ENCODE measurements at places on chromosomes 16 and 17.

GRCh38 chr16:88927010-88927409 lies 50.0 kb downstream of the CBFA2T3 start:
- DNase-seq = no peak

DNA sequence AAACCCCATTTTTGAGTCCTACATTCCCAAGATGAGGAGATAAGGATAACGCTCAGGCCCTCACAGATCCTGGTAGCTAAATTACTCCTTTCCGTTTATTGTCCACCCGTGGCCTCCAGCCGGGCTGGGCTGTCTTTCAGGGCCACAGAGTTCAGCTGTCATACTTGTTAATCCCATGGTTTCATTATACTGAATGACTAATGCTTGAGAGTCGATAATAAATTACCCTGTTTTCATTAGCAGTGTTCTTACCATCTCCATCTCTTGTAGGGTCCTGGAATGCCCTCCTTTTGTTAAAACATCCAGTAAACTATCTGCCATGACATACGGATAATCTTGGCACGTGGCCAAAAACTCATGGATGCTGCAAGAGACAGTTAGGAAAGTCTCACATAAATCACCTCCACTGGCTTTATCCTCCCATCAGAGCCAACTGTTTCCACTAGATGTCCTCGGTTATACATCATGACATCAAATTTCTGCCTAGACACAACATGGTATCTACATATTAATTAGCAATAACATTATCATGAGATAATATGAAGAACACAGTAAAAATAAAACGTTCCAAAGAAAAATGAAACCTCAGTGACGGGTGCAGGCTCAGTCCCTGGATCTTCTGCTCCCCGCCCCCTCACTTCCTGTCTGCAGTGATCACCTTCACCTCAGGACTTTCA lies 45.3 kb downstream of the BRD7 start:
- no peak for DNase-seq

DNA sequence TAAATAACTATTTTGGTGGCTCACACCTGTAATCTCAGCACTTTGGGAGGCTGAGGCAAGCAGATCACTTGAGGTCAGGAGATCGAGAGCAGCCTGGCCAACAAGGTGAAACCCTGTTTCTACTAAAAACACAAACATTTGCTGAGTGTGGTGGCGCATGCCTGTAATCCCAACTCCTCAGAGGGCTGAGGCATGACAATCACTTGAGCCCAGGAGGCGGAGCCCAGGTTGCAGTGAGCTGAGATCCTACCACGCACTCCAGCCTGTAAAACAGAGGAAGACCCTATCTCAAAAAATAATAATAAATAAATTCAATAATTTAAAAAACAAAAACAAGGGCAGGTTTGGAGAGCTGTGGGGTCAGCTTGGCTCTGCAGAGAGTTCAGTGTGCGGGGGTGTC lies 5.7 kb upstream of the SLC4A1 start:
- no peak for DNase-seq

GRCh38 chr17:65456368-65457151 lies 104.9 kb downstream of the AXIN2 start:
- DNase-seq = no peak

- no peak for DNase-seq
Observed at GRCh38 chr17:17897442-17897841, 60.7 kb upstream of the SREBF1 start.

DNA sequence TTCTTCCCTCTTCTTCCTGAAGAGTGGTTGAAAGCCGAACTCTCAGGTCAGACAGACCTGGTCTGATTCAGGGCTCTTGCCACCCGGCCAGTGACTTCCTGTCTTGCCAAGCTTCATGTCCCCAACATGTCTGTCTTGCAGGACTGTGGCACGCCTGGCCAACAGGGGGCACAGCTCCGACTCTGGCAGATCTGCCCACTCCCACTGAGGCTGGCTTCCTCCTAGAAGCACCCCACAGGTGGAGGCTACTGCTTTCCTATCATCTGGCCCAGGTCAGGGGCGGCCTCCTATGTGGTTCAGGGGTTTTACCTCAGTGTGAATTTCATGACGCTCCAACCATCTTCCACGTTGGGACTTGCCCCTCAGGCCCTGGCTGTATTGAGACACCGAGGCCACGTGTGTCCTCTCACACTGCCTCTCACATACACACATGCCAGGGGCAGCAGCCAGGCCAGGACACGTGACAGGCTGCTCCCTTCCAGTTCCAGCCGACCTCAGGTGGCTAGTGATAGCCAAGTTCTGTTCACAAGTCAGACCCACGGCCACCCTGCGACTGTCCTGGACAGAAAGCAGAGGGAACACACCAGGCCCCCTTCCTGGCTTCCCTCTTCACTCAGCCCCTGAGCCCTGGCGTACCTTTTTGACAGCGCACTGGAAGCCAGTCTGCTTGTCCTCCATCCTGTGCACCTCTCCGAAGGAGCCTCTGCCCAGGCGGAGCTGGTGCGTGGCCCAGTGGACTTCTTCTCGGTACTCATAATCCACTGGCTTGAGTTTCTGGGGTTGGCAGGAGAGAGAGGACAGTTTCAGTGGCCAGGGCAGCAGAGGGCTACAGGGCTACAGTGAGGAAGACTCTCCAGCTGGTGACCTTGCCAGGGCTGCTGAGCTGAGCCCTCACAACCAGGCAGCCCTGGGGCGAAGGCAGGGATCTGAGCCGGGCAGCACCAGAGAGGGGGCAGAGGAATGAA lies 22.6 kb upstream of the SPATA32 start:
- DNase-seq = peak; percentile 55

- DNase-seq = peak; percentile 21
Observed at GRCh38 chr16:15610369-15610871, 32.5 kb downstream of the MARF1 start.

DNA sequence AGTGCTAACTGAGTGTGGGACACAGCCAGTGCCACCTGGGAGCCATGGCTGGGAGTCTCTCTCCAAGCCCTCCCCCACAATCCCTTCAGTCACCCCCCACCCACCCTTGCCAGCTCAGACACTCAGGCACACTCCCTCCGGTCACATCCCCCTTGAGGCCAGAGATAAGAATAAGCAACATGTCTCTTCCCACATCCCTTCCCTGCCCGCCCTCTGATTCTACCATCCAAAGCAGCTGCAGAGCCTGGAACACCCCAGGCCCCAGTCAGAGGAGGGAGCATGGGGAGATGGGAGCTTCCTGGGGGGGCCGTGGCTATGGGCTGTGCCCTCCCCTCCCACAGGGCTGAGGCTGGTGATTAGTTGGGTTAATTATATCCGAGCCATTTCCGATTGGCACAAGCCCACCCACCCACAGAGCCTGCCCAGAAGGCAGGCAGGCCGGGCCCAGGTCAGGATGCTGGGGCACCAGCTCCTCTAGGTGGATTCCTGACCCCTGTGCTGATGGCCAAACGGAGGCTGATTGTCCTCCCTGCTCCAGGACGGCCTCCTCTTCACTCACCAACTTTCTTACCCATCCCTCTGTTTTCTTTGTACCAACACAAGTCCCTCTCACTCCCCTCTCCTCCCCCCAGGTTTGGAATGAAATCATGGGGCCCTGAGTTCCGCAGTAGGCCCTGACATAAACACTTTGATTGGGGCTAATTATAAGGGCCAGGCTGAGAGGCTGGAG lies 28.6 kb upstream of the MEIOC start:
- DNase-seq = no peak

GRCh38 chr17:55004484-55004883 lies 35.9 kb downstream of the STXBP4 start:
- no peak for DNase-seq

GRCh38 chr17:63151941-63152523 lies 186.0 kb downstream of the TANC2 start:
- no peak for DNase-seq

GRCh38 chr17:4815043-4815675 lies 8.2 kb downstream of the PLD2 start:
- no peak for DNase-seq

- DNase-seq = no peak
Observed at GRCh38 chr16:72202014-72202413, 30.1 kb upstream of the PMFBP1 start.

- peak; percentile 48 for DNase-seq
Observed at GRCh38 chr16:27273670-27274423, 5.3 kb upstream of the NSMCE1 start.

DNA sequence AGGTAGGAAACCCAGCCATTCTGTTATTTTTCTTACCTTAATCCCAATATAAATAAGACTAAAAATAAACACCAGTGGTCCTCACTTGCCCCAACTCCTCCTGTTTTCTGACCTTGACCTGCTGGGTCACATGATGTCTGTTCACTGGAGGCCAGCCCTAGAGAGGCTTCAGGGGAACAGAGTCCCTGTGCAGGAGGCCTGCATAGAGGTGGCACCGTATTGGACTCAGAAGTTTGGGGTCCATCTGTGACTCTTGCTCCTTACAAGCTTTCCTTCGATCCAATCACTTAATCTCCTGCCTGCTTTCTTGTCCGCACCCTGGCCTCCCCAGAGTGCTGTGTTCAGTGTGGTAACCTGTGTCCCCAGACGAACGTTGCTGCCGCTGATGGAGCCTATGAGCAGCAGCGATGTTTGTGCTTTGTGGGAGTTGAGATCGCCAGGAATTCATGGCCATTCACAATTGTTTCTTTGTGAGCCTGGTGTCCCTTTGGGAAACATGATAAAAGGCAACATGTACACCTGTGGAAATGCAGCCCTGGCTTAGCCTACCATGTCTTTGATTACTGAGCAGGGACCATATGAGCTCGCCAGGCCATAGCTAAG lies 4.7 kb downstream of the IGSF6 start:
- no peak for DNase-seq

DNA sequence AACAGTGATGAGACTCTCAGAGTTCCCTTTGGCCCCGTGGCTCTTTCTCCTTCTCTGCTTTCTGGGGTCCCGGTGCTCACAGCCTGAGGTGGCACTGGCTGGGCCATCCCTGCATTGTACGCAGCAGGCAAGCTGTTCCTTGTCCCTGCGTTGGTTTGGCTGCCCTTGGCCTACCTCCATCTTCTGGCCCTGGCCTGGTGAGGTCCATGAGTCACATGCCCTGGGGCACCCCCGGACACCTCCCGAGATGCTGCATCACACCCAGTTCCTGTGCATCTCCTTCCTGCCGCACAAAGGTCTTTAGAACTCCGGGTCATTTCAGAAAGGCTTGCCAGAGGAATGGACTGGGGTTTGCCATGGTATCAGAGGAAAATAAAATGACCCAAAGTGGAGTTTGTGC lies 9.5 kb downstream of the SULT1A2 start:
- no peak for DNase-seq

GRCh38 chr17:46815474-46816353 lies 2.8 kb downstream of the WNT3 start:
- DNase-seq = no peak

DNA sequence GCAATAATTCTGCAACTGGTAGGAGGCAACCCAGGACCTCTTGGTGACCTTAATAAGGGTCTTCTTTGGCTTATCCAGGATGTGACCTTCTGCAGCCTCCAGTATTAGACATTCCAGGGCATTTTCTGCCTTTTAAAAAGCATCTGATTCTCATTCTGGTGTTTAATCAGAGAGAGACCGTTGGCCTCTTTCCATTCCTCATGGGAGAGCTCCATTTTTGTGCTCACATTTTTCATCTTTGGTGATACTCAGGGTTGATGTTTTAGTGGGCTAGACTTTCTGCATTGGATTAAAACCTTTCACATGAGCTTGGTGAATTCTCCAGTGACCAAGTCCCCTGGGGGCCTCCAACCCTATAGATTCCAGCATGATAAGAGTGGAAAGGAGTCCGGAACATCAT lies 150.2 kb upstream of the CACNG5 start:
- no peak for DNase-seq

DNA sequence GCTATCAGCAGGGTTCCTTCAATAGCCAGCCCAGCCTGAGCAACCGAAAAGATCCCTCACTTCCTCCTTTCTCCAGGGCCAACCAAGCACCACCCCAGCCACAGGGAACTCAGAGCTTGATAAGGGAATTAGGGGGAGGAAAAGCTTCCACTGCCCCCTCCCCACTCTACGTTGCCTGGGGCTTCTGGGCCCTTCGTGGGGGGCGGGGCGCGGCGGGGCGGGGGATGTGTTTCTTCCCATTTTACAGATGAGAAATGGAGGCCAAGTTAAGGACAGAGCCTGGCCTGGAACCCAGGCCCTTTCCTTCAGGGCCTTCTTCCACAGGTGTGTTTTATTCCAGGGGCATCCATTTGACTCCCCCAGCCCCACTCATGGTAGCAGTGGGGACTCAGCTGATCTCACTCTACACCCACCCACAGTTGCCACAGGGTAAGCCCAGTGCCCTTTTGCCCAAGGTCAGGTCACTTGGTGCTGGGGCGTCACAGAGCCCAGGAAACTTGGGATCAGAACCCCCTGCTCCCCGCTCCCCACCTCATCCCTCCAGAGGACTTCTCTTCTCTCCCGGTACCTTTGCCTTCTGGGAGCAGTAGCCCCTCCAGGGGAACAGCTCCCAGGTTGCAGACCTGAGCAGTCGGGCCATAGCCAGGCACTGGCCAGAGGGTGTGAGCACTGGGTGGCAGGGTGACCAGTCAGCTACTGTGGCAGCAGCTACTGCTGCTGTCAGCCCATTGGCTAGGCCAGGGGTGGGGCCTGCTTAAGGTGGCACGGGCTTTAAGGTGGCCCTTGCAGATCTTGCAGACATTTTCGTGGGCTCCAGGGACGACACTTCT lies at the start of gene LDHD:
LDHD (minus strand) TSS at position 700 of the 830 bp plus-strand sequence; CDS start at position 640, 60 bp downstream.
- DNase-seq = no peak

GRCh38 chr17:71983828-71984227 lies 137.0 kb upstream of the SOX9 start:
- DNase-seq = peak; percentile 3

DNA sequence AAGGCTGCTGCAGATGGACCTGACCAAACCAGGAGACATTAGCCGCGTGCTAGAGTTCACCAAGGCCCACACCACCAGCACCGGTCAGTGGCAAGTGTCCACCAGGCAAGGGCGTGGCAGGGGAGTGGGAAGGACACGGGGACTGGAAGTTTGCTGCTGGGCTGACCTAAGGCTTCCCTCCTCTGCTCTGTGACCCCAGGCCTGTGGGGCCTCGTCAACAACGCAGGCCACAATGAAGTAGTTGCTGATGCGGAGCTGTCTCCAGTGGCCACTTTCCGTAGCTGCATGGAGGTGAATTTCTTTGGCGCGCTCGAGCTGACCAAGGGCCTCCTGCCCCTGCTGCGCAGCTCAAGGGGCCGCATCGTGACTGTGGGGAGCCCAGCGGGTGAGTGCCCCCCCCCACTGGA lies 4.8 kb downstream of the HSD11B2 start:
- no peak for DNase-seq

- DNase-seq = peak; percentile 64
Observed at GRCh38 chr16:46908540-46909372, 24.6 kb downstream of the GPT2 start.
